Activated CD4-positive, alpha-beta memory T cell treated with anti-CD3 and anti-CD28 coated beads for 36 hours (primary cell): ENCODE measurements at places on chromosomes 6 and 20. TPM values are rescaled to one million over a fixed set of nuclear protein-coding genes. Genes with fewer than 3 reads are reported as not detected.

OOEP gene
- total RNA-seq = not detected

TSBP1 gene
- total RNA-seq = not detected

TRIM10 gene
- 0.36 TPM for total RNA-seq

TBXT gene
- total RNA-seq = not detected

STX11 gene
- total RNA-seq = 16.0 TPM

TXNDC5 gene
- total RNA-seq = 64.5 TPM

APCDD1L gene
- not detected for total RNA-seq

SSTR4 gene
- total RNA-seq = not detected

PAX1 gene
- not detected for total RNA-seq

ABCF1 gene
- 87.1 TPM for total RNA-seq

AVP gene
- total RNA-seq = not detected

CUL7 gene
- total RNA-seq = 23.2 TPM

NDUFAF4 gene
- total RNA-seq = 56.3 TPM

GATA5 gene
- not detected for total RNA-seq

RIMS4 gene
- not detected for total RNA-seq

PSORS1C2 gene
- total RNA-seq = not detected

EPB41L1 gene
- total RNA-seq = 0.36 TPM

PCED1A gene
- total RNA-seq = 40.0 TPM

TRIM15 gene
- 1.6 TPM for total RNA-seq

EDN1 gene
- total RNA-seq = not detected

FOXC1 gene
- 0.05 TPM for total RNA-seq

PAK1IP1 gene
- 32.8 TPM for total RNA-seq

TFAP2D gene
- not detected for total RNA-seq

PMEPA1 gene
- total RNA-seq = 2.5 TPM

DYNLT1 gene
- total RNA-seq = 117 TPM

KCNK16 gene
- total RNA-seq = not detected

SLC17A2 gene
- not detected for total RNA-seq

FOXQ1 gene
- not detected for total RNA-seq

ENPP3 gene
- total RNA-seq = 0.86 TPM

ZNF311 gene
- total RNA-seq = 0.99 TPM

DNMT3B gene
- 1.7 TPM for total RNA-seq

SLC52A3 gene
- not detected for total RNA-seq

LINC00237 gene
- total RNA-seq = not detected

NRN1 gene
- 1.3 TPM for total RNA-seq

JAG1 gene
- total RNA-seq = 0.15 TPM

SLC29A1 gene
- 47.6 TPM for total RNA-seq
